Astrocyte (in vitro differentiated cells and primary cell): ENCODE measurements at places on chromosomes 11 and 22. TPM values are rescaled to one million over a fixed set of nuclear protein-coding genes. Genes with fewer than 3 reads are reported as not detected.

DNA sequence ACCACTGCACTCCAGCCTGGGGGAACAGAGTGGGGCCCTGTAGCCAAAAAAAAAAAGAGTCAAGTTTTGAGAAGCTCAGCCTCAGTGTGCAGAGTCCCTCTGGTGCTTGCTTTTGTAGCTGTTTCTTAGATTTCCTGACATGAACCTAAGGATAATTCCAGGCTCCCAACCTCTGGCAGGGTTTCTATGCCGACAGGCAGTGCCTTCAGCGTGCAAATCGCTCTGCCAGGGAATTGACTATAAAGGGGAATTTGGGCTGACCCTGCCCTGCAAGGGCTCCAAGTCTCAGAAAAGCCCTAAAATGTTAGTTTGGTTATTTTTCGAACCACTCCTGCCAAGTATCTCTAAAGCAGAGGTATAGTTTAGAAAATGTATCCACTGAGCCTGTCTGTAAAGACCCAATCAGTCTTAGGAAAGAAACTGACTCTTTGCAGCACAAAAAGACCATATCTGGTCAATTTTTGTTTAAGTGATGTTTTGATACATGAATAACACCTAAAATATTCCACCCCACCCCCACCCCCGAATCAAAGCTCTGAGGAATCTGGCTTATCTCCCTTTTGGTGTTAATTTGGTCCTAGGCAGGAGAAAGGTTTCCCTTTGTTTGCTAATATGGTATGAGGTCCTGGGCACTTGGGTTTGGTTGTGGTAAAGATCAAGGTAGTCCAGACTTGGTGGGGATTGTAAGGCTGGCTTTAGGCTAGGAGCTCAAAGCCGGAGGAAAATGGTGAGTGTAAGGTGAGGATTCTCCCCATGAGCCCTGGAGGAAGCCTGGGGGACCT is 49.7 kb downstream of the ANO1 start:
- peaks cover 18% of the 10 kb centered on the region for H3K4me1 ChIP-seq
- H3K27ac ChIP-seq = peak overlapping the region; percentile 63
- no peaks in the 10 kb centered on the region for H3K36me3 ChIP-seq
- peak; percentile 71 for DNase-seq
- no peak overlapping the region for H3K4me3 ChIP-seq
- H3K27me3 ChIP-seq = no peaks in the 10 kb centered on the region

Gene NXPE1
- total RNA-seq = not detected in 2 replicates

Gene CASP4
- total RNA-seq = 0.62 and 0.86 TPM in 2 replicates

Gene MRGPRX3
- not detected in 2 replicates for total RNA-seq

DNA sequence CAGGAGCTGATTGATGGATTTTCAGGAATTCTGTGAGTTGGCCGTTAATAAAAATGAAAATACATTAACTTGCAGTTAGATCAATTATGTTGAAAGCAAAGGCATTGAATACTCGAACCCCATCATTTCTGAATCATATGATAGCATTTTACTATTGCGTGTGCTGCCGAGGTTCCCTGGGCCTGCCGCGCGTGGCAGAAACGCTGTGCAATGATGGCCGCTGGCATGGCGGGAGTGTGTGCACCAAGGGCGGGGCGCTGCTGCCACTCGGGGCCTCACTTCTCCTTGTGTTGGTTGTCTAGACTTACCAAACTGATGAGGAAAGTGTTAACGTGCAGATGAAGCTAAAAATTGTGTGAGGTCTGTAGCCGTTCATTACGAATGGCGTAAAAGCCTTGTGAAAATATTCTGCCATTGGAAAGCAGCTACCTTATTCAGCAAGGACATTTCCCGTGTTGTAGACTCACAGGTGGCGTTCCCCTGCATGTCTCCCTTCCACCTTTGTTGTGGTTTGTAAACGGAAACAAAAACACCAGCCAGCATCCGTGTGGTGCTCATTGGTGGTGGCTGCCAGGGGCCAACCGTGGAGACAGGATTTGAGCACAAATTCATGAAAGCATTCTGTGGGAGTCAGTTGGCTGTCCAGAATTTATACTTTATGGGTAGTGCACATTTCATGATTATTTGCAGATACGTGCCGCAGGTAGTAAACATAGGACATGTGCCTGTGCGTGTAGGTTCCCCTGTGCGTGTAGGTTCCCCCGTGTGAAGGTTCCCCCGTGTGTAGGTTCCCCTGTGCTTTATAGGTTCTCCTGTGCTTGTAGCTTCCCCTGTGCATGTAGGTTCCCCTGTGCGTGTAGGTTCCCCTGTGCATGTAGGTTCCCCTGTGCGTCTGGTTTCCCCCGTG is 5.9 kb upstream of the GRAMD4 start:
- peaks cover 4% of the 10 kb centered on the region for H3K4me1 ChIP-seq
- DNase-seq = no peak
- no peaks in the 10 kb centered on the region for H3K36me3 ChIP-seq

DNA sequence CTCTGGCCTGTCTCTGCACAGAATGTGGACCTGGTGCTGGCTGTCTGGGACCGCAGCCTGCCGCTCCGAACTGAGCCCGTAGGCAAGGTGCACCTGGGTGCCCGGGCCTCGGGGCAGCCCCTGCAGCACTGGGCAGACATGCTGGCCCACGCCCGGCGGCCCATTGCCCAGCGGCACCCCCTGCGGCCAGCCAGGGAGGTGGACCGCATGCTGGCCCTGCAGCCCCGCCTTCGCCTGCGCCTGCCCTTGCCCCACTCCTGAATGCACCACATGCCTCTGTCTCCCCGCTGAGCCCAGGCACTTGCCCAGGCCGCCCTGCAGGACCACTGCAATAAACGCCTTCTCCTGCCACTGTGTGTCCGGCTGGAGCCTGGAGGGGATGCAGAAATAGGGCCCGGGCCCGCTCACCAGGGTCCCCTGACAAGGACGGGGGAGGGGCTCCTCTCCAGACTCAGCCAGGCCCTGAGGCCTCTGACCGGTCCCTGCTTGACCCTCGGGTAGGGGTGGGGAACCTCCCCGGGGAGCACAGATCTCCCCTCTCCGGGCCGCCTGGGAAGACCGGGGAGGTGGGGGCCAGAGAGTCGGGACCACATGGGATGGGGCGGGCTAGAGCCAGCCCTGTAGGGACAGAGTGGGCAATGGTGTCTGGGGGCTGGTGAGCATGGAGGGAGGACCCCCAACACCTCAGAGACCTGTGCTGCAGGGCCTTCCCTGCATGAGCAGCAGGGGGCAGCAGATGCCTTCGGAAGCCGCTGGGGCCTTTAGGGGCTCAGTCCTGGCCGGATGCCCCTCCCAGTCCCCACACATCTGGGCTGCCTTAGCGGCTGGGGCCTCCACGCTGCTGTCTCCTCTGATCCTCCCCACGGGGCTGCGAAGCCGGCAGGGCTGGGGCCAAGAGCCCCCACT is 1.4 kb upstream of the TNNI2 start:
- H3K4me3 ChIP-seq = no peak overlapping the region
- no peak overlapping the region for H3K27ac ChIP-seq
- H3K27me3 ChIP-seq = no peaks in the 10 kb centered on the region
- no peaks in the 10 kb centered on the region for H3K36me3 ChIP-seq

Gene TRIM51
- total RNA-seq = not detected in 2 replicates

Gene EFCAB6
- 1.2 and 1.6 TPM in 2 replicates for total RNA-seq

DNA sequence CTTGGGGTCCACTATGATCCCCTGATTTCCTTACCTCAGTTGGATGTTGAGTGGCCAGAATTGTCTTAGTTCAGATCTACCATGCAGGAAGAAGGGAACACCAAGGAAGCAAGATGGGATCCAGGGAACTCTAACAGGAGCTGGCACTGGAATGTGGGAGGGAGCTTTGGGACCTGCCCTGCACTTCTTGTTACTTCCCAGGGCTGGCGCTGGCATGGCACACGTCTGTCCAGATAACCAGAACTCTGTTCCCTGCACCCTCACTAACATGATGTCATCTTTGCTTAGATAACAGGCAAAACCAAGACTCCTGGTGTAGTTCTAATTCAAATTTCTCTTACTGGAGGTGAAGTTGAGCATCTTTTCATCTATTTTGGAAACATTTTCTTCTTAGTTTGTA is 550.0 kb downstream of the MN1 start:
- no peaks in the 10 kb centered on the region for H3K27me3 ChIP-seq
- H3K36me3 ChIP-seq = no peaks in the 10 kb centered on the region
- no peak for DNase-seq
- no peak overlapping the region for H3K27ac ChIP-seq

- peaks cover 5% of the 10 kb centered on the region for H3K36me3 ChIP-seq
- H3K27ac ChIP-seq = no peak overlapping the region
- no peak for DNase-seq
- no peak overlapping the region for H3K4me3 ChIP-seq
- no peaks in the 10 kb centered on the region for H3K27me3 ChIP-seq
Observed at GRCh38 chr22:19849835-19850762, 4.6 kb downstream of the GNB1L start.

Gene MRPL49
- 42.6 and 45.1 TPM in 2 replicates for total RNA-seq

Gene SULT4A1
- total RNA-seq = 5.9 and 6.1 TPM in 2 replicates

DNA sequence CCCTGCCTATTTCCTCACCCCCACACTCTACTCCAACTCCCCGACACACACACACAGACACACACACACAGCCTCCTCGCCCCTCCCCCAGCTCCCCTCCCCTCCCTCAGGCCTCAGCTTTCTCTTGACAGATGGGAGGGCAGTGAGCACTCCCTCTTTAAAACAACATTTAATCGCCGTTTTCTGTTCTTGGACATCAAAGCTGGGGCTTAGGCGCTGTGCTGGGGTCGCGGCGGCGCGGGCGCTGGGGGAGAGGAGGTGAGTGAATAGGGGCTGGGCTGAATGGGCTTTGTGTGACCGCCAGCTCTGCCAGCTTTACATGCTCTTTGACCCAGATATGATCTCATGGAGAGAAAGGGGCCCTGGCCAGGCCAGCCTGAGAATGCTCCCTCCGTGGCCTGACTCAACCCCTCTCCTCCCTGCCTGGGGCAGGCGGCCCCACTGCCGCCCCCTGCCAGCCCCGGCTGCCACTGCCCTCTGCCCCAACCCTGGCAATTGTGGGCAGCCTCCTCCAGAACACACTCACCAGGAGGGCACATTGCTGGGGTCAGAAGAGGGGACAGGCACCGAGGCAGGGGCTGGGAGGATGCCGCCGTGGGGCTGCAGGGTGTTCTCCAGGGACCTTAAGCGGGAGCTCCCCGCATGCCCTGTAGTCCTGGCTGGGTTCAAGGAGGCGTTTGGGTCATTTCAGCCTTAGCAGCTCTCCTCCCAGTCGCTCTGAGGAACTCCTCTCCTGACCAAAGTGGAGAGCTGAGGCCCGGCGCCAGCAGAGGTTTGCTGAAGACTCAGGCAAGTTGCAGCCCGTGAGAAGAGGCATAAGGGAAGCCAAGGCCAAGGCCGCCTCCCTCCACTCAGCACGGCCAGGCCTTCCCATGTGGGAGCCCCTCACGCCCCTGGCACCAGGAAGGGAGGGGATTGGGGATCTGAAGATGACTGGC is 38.3 kb upstream of the NNMT start:
- no peak overlapping the region for H3K4me3 ChIP-seq
- H3K27me3 ChIP-seq = peaks cover 39% of the 10 kb centered on the region
- DNase-seq = no peak
- no peak overlapping the region for H3K27ac ChIP-seq
- no peaks in the 10 kb centered on the region for H3K4me1 ChIP-seq

DNA sequence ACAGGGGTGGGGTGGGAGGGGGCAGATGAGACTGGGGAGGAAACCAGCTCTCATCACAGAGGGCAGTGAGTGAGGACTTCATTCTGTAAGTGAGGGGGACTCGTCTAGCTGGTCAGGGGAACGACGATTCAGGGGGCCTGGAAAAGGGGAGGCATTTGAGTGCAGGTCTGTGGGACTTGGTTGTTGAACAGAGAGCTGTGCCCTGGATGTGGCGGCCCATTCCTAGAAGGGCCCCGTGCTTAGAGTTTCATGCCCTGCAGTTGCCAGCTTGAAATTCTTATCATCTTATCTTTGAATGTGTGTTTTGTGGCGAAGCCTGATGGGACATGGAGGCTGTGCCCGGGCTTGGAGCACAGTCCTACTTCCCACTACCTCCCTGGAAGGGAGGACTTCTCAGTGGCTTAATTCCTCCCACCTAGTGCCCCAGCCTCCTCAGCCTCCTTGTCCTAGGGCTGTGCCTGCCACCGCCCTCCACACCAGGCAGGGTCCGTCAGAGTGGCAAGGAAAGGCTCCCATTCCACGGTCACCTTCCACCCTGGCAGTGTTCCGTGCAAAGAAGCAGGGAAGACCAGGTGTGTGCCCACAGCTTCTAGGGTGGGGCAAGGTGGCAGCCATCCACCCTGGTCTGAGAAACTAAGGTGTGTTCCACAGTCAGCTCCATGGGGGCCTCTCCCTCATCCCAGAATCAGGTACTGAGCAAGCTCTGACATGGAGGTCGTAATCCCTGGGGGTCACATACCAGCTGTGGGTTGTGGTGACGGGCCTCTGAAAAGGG is 59.7 kb upstream of the LMO1 start:
- DNase-seq = no peak
- H3K4me3 ChIP-seq = no peak overlapping the region
- H3K36me3 ChIP-seq = no peaks in the 10 kb centered on the region
- H3K27me3 ChIP-seq = peaks cover 7% of the 10 kb centered on the region
- H3K27ac ChIP-seq = no peak overlapping the region

Gene SYNGR1
- 12.0 and 14.1 TPM in 2 replicates for total RNA-seq
